Right cardiac atrium (tissue), 5 donors: ENCODE measurements at places on chromosomes 4 and X. TPM values are rescaled to one million over a fixed set of nuclear protein-coding genes. Genes with fewer than 3 reads are reported as not detected.

The CT47A1 gene
- not detected for total RNA-seq

The TCEAL1 gene
- total RNA-seq: 41.1 TPM

The ADH7 gene
- not detected for total RNA-seq

The FRG2 gene
- not detected for total RNA-seq
